ENCODE measurements at places on chromosomes 2 and 18.

- DNase-seq: no peak
Observed at GRCh38 chr2:109214651-109215371, 85.8 kb downstream of the SH3RF3 start.

DNA sequence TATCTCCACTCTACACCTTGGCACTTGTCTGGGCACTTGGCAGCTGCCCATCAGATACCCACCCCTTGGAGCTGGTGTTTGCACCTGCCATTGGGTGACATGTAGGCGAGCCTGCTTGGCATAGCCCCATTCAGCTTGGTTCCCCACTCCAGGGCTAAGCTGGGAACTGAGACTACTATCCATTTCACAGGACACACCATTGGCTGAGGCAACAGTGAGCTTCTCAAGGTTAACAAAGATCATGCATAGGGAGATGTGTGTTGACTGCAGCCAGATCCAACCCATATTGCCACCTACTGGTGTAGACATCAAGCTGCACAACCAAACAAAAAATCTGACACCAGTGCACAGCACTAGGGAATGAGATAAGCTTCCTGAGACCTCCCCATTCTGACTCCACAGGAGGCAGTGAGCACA, 1389.8 kb upstream of the TMEFF2 start:
- DNase-seq: no peak

- DNase-seq: no peak
Observed at GRCh38 chr2:213537579-213537978, 253.3 kb downstream of the SPAG16 start.

DNA sequence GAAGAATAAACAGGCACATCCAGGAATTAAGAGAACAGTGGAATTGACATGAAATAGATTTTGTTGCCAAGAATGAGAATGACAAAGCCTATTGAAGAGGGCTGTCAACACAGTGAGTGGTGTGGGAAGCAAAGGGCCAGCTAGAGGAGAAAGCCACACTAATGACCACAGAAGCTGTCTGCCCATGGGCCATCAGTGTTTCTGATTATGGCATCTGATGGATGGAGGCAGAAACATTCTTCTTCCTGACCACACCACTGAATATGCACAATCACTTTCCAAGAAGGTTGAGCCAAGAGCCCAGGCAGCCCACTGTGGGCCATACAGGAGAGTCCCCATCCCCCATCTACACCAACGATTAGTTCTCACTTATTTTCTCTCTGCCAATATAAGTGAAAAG, 146.0 kb upstream of the SH3BP4 start:
- DNase-seq: no peak

GRCh38 chr18:3067722-3068121, 54.8 kb upstream of the LPIN2 start:
- DNase-seq: no peak

- no peak for DNase-seq
Observed at GRCh38 chr2:96623116-96623515, 15.0 kb downstream of the KANSL3 start.

GRCh38 chr2:144989579-144990270, 469.8 kb upstream of the ZEB2 start:
- no peak for DNase-seq

GRCh38 chr2:153476491-153476815, 2.1 kb downstream of the RPRM start:
- DNase-seq: no peak

DNA sequence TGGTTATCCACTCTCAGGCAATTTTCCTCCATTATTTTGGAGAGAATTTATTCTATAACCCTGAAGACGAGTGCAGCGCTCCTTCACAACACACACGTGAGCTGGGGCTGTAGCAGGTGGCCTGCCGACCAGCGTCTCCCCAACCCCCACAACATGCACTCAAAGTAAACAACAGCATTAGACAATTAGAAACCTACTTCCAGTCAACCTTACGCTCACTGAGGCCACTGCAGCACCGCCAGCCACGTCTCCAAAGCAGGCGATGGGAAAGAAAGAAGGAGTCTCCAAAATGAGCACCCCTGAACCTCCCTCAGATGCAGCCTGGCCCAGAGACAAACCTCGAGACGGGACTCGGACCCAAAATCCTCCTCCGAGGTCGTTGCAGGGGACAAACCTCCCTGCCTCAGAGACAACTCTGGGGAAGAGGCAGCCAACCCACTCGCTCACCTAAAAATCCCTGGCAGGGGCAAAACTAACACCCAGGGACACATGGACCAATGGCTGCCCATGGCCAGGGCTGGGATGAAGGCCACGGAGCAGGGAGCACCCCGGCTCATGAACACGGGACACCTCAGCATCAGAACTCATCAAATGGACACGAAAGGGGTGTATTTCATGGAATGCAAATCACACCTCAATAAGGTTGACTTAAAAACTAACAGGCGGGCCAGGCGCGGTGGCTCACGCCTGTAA, 2.6 kb downstream of the SLC66A2 start:
- DNase-seq: no peak

All from stimulated activated CD8-positive, alpha-beta memory T cell treated with anti-CD3 and anti-CD28 coated beads, Interleukin-4, amount 100 ng/mL, for 1 hour (primary cell).